Breast epithelium (tissue), 4 donors: ENCODE measurements at places on chromosomes 4 and X.

DNA sequence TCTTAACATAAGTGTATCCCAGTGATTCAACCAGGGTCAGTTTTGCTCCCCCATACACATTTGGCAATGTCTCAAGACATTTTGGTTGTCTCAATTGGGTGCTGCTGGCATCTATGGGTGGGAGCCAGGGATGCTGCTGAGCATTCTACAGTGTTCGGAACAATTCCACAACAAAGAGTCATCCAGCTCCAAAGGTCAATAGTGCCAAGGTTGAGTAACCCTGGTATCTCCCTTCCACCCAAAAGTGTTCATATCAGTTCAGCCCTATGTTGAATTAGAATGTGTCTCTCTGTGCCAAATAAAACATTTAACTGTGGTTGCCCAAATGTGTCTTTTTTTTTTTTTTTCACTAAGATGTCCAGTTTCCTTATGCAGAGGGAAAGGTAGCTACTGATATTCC lies 129.4 kb upstream of the RAI2 start:
- H3K36me3 ChIP-seq = no peaks in the 10 kb centered on the region
- DNase-seq = no peak
- peaks cover 31% of the 10 kb centered on the region for H3K27me3 ChIP-seq
- H3K4me1 ChIP-seq = no peaks in the 10 kb centered on the region

DNA sequence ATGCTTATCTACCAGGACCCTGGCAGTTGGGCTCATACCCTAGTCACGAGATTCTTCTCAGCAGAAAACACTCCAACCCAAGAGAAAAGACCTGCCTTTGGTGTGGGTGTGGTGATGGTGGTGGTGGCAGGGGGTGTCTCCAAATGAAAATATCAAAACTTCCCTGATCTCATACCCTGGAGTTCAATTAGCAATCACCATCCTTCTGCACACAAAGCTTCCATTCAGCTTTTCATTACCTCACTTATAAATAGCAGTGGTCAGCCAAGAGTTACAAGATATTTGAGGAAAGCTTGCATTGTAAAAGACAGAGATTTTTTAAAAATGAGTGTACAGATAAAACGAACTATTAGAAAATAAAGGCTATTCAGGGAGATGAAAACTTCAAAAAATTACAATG lies 580.8 kb upstream of the MAGEB2 start:
- no peaks in the 10 kb centered on the region for H3K36me3 ChIP-seq
- H3K4me3 ChIP-seq = no peak overlapping the region
- DNase-seq = no peak
- H3K27ac ChIP-seq = no peak overlapping the region

- H3K4me1 ChIP-seq = no peaks in the 10 kb centered on the region
- H3K27ac ChIP-seq = no peak overlapping the region
- no peak overlapping the region for H3K4me3 ChIP-seq
- H3K27me3 ChIP-seq = peaks cover 24% of the 10 kb centered on the region
- H3K36me3 ChIP-seq = no peaks in the 10 kb centered on the region
- no peak for DNase-seq
Observed at GRCh38 chrX:46179748-46180147, 365.5 kb downstream of the ZNF674 start.

DNA sequence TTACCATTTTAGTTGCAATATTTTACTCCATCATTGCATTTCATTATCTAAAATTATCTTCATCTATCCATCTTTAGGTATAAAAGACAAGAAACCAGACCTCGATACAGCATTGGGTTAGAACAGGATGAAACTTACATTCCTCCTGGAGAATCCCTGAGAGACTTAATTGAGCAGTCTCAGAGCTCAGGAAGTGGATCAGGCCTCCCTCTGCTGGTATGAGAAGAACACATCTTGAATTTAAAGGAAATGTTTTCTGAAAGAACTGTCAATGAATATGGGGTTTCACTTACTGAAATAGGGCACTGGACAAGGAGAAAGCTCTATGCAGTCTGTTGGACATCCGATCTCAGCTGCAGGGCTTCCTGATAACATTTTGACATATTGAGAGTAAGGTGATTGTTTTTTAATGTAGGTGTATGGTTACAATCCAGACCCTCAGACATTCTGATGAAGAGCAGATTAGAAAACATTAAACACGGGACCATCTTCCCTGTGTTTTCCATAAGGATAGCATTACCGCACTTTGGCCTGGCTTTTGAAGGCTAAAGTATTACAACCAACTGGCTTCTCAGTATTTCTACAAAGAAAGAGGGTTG lies 367.2 kb downstream of the BMPR1B start:
- no peak overlapping the region for H3K27ac ChIP-seq
- H3K36me3 ChIP-seq = no peaks in the 10 kb centered on the region
- H3K27me3 ChIP-seq = no peaks in the 10 kb centered on the region

DNA sequence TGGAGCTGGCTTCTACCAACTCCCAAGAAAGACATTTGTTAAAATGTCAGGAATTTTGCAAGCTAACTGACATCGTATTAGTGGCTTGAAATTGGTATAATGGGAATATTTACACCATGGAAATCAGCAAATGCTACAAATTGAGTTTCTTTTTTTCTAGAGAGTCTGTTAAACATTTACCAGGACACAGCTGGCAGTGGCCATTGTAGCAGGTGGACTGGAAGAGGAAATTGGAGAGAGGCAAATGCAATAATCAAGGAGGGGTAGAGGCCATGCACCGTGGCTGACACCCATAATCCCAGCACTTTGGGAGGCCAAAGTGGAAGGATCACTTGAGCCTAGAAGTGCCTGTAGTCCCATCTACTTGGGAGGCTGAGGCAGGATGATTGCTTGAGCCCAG lies 32.9 kb upstream of the TSR2 start:
- no peaks in the 10 kb centered on the region for H3K36me3 ChIP-seq
- H3K4me3 ChIP-seq = no peak overlapping the region

DNA sequence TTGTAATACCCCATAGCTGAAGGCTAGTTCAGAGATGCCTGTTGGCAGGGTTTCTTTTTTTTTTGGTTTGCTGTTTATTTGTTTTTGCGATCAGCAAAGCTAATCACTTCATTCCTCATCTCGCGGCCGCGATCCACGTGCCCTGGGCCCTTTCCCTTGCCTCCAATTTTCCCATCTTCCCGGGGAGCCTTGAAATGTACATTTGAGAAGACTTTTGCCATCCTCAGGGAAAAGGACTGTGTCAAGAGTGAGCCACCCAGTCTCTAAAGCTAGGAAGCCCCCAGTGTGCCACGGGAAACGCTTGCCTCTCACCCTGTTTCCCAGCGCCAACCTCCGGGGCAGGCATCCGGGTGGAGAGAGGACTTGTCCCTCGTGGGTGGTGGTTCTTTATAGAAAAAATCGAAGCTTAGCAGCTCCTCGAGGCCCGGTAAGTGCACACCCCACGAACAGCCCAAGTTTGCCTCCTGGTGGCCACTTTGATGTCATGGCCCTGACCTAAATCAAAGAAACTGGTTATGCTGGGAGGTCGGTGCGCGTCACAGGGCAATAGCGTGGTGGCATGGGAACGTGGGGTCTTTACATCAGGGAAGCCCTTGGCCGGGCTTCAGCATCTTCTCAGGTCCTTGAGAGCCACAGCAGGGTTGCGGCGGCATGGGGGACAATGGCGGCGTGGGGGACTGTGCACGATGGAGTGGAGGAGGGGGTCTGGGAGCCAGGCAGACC lies 42.0 kb downstream of the MAP7D3 start:
- no peaks in the 10 kb centered on the region for H3K4me1 ChIP-seq
- no peaks in the 10 kb centered on the region for H3K36me3 ChIP-seq
- DNase-seq = no peak
- H3K27me3 ChIP-seq = peaks cover 76% of the 10 kb centered on the region
- no peak overlapping the region for H3K4me3 ChIP-seq
- peak overlapping the region; percentile 35 for H3K27ac ChIP-seq

- no peaks in the 10 kb centered on the region for H3K4me1 ChIP-seq
- H3K27me3 ChIP-seq = no peaks in the 10 kb centered on the region
- DNase-seq = no peak
- H3K27ac ChIP-seq = no peak overlapping the region
- no peak overlapping the region for H3K4me3 ChIP-seq
Observed at GRCh38 chr4:15913631-15913970, 24.9 kb downstream of the FGFBP1 start.

- no peak for DNase-seq
- H3K27me3 ChIP-seq = no peaks in the 10 kb centered on the region
- H3K36me3 ChIP-seq = no peaks in the 10 kb centered on the region
- H3K4me1 ChIP-seq = no peaks in the 10 kb centered on the region
- peak overlapping the region; percentile 92 for H3K4me3 ChIP-seq
- H3K27ac ChIP-seq = peak overlapping the region; percentile 76
Observed at GRCh38 chr4:184826691-184827270, 1.0 kb upstream of the ACSL1 start.

GRCh38 chrX:2463973-2464676 lies 36.7 kb downstream of the DHRSX start:
- no peak overlapping the region for H3K27ac ChIP-seq
- no peaks in the 10 kb centered on the region for H3K36me3 ChIP-seq
- H3K27me3 ChIP-seq = no peaks in the 10 kb centered on the region
- no peaks in the 10 kb centered on the region for H3K4me1 ChIP-seq

DNA sequence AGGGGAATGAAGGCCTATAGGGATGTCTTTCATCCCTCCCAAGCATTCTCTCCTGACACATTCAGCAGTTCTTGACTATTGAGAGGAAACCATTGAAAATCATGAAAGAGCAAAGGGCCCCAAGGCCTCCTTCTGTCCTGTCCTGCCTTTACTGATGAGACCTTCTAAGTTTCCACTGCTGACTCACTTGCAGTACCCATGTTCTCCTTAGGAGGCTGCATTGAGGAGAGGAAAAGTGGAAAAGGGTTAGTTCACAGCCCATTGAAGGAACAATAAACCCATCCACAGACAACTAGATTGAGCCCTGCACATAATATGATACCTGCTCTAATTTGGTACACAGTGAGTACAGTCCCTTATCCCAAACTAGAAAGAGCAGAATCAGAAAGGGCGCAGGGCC lies 115.1 kb upstream of the PNPLA4 start:
- H3K4me1 ChIP-seq = no peaks in the 10 kb centered on the region
- no peak for DNase-seq
- no peak overlapping the region for H3K4me3 ChIP-seq
- H3K27me3 ChIP-seq = no peaks in the 10 kb centered on the region

DNA sequence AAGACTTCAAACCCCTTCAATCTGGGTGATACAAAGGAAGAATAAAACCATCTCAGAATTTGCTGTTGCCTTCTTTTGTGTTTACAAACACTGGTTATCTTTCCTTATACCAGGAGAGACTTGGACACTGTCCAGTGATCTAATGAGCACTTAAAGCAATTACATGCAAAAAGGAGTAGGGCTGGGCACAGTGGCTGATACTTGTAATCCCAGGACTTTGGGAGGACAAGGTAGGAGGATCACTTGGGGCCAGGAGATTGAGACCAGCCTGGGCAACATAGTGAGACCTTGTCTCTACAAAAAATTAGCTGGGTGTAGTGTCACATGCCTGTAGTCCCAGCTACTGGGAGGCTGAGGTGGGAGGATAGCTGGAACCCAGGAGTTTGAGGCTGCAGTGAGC lies 95.7 kb upstream of the DRD5 start:
- H3K4me3 ChIP-seq = no peak overlapping the region
- no peak overlapping the region for H3K27ac ChIP-seq
- H3K36me3 ChIP-seq = no peaks in the 10 kb centered on the region
- DNase-seq = no peak

DNA sequence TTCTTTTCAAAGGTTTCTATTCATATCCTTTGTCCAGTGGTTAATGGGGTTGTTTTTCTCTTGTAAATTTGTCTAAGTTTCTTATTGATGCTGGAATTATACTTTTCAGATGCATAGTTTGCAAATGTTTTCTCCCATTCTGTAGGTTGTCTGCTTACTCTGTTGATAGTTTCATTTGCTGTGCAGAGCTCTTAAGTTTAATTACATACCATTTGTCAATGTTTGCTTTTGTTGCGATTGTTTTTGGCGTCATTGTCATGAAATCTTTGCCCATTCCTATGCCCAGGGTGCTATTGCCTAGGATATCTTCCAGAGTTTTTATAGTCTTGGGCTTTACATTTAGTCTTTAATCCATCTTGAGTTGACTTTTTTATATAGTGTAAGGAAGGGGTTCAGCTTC lies 21.2 kb upstream of the UGT8 start:
- no peak overlapping the region for H3K27ac ChIP-seq
- no peak overlapping the region for H3K4me3 ChIP-seq
- no peaks in the 10 kb centered on the region for H3K4me1 ChIP-seq

GRCh38 chr4:72112514-72113156 lies 80.8 kb downstream of the NPFFR2 start:
- H3K4me3 ChIP-seq = no peak overlapping the region
- H3K4me1 ChIP-seq = no peaks in the 10 kb centered on the region
- DNase-seq = no peak
- no peaks in the 10 kb centered on the region for H3K27me3 ChIP-seq
- no peaks in the 10 kb centered on the region for H3K36me3 ChIP-seq

- peaks cover 3% of the 10 kb centered on the region for H3K36me3 ChIP-seq
- DNase-seq = no peak
- H3K4me3 ChIP-seq = no peak overlapping the region
- no peaks in the 10 kb centered on the region for H3K27me3 ChIP-seq
Observed at GRCh38 chr4:145497199-145498149, 15.8 kb downstream of the SMAD1 start.

GRCh38 chr4:2848449-2848848 lies 4.8 kb downstream of the ADD1 start:
- no peak overlapping the region for H3K27ac ChIP-seq
- no peaks in the 10 kb centered on the region for H3K36me3 ChIP-seq
- H3K4me3 ChIP-seq = no peak overlapping the region
- DNase-seq = no peak
- no peaks in the 10 kb centered on the region for H3K4me1 ChIP-seq

GRCh38 chrX:85140964-85141363 lies 102.6 kb downstream of the SATL1 start:
- H3K4me3 ChIP-seq = no peak overlapping the region
- H3K27ac ChIP-seq = no peak overlapping the region
- no peaks in the 10 kb centered on the region for H3K4me1 ChIP-seq
- DNase-seq = no peak

- H3K4me3 ChIP-seq = no peak overlapping the region
- no peaks in the 10 kb centered on the region for H3K36me3 ChIP-seq
- H3K27me3 ChIP-seq = no peaks in the 10 kb centered on the region
Observed at GRCh38 chr4:128381748-128382559, 94.3 kb upstream of the PGRMC2 start.

- no peak overlapping the region for H3K27ac ChIP-seq
- no peak for DNase-seq
- H3K27me3 ChIP-seq = no peaks in the 10 kb centered on the region
Observed at GRCh38 chr4:41656572-41657520, 91.7 kb downstream of the PHOX2B start.

GRCh38 chrX:74119016-74119910 lies 184.7 kb upstream of the ZCCHC13 start:
- no peaks in the 10 kb centered on the region for H3K4me1 ChIP-seq
- DNase-seq = no peak
- H3K27ac ChIP-seq = no peak overlapping the region
- H3K27me3 ChIP-seq = no peaks in the 10 kb centered on the region
- no peak overlapping the region for H3K4me3 ChIP-seq

DNA sequence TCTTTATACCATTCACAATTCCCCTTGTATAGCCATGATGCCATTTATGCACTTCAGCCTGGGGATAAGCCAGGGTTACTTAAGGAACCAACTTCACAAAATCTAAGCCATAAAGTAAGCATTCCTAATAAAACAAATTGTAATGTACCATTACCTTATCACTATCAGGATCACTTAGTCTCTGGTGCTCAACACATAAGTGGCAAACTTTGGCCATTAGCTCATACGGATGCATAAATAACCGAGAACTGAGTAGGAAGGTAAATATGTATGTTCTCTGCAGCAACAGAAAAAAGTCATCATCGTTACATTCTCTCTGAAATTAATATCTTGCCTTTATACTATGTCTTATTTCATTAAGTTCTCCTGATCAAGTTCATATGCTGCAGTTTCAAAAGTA lies 14.4 kb downstream of the RASGEF1B start:
- no peak overlapping the region for H3K4me3 ChIP-seq
- no peaks in the 10 kb centered on the region for H3K36me3 ChIP-seq
- H3K27ac ChIP-seq = no peak overlapping the region
- H3K27me3 ChIP-seq = no peaks in the 10 kb centered on the region
- H3K4me1 ChIP-seq = no peaks in the 10 kb centered on the region
- no peak for DNase-seq
